RPMI7951 (cell line): ENCODE measurements at places on chromosomes 11 and 22.

DNA sequence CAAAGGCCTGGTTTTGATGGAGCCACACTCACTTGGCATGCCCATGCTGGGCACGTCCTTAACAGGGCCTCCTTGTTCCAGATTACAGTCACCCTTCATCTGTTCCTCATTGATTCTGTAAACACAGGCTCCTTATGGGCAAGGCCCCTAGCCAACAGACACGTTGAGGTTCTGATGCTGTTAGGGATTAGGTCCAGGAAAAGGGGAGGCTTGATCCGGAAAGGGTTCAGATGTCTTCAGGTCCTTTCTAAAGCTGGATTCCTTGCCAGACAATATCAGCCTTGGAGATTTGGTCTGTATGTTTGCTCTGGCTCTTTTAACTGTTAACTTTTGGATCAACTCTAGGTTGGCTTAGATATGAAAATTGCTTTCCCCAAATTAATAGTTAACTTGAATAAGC lies 46.9 kb upstream of the PRSS23 start:
- DNase-seq = no peak

DNA sequence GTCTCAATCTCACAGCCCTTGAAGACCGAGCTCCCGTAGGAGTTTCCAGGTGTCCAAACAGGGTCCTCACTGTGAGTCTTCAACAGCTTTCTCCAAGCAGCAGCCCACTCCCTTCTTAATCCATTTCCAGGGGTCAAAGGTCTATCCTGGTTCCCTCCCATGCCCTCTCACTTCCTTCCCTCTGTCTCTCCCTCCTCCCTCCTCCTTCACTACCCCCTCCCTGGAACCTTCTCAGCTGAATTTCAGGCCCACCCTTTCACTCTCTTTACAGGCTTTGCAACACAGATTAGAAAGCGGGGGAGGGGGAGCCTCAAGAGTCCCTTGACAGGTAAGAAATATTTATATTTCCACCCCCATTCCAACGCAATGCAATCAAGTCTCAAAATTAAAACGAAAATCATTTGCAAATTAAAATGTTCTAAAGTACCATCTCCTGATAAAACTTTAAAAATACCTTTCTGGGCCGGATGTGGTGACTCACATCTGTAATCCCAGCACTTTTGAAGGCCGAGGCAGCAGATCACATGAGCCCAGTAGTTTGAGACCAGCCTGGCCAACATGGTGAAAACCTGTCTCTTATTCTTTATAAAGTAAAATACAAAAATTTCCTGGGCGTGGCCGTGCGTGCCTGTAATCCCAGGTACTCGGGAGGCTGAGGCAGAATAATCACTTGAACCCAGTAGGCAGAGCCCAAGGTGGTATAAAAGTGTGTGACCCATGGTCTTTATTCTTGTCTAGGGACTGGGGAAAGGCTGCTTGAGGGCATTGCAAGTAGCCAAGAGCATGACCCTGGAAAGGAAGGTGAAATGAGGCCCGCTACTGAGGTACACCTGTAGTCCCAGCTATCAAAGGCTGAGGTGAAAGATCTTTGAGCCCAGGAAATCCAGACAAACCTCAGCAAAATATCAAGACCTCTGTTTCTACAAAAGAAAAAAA lies 865 bp upstream of the ZNF280A start:
- DNase-seq = peak; percentile 18

DNA sequence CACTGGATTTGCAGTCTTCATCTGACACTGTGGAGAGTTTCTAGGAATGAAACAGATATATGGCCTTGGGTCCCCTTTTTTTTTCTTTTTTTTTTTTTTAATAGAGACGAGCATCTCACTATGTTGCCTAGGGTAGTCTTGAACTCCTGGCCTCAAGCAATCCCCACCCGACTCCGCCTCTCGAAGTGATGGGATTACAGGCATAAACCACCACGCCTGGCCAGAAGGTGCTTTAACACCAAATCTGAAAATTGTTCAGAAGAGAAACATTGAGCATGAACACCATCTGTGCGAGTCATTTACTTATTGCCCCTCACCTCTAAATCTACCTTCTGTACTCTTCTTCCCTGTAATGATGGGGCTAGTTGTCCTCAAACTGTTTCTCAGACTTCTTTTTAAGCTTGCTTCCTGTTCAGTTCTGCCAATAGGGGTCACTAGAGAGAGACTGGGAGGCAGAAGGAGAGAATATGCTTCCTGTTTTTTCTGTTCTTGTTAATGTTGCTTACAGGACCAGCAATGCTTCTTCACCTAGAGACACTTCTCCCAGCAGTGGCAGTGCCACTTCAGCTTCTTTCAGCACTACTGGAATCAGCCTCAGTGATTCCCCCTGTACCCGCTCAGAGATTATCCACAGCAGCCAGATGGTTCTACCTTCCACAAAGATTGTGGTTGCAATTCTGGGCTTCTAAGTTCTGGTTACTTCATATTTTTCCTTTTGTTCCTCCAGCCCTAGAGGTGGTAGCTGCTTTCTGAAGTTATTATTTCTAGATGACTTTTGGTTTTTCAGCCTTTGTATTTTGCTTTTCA lies 20.8 kb upstream of the ZBED5 start:
- DNase-seq = peak; percentile 70

DNA sequence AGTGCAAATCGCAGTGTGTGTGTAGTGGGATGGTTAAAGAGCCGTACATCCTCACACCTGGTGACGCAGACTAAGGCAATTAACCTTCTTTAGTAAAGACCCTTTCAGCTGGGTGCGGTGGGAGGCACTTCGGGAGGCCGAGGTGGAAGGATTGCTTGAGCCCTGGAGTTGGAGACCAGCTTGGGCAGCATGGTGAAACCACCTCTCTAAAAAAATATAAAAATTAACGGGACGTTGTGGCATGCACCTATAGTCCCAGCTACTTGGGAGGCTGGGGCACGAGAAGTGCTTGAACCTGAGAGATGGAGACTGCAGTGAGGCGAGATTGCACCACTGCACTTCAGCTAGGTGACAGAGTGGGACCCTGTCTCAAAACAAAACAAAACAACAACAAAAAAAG lies 31.5 kb downstream of the ZBTB16 start:
- DNase-seq = no peak

GRCh38 chr22:22507743-22508273 lies 734 bp downstream of the ZNF280B start:
- no peak for DNase-seq

DNA sequence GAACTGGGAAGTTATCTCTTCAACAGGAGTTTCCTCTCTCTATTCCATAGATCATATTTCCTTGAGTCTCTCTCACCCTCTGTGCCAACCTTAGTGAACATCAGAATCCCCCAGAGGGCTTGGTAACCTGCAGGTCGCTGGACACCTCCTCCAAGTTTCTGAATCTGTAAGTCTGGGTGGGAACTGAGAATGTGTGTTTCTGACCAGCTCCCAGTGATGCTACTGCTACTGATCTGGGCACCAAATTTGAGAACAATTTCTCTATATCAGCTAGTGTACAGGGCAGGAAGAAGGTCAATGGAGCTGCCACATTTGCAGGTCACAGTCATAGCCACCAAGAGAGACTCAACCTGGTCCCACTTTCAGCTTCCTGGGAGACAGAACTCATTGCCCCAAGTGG lies 62.9 kb downstream of the RCN1 start:
- no peak for DNase-seq

DNA sequence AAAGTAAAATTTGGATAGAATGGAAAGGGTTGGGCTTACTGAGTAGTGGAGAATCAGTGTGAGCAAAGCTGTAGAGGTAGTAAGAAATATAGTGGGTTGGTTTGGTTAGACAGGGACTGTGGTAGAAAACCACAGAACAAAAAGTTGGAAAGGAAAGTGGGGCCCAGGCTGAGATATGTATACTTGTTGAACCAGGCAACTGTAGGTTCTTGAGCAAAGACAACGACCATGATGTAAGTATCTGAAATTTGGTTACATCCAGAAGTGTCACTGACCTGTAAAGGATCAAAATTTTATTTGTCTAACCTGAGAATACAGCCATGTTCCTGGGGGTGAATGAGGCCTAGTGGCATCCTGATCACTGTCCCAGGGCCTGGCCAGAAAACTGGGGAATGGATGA lies 114.1 kb downstream of the STIM1 start:
- no peak for DNase-seq
